ENCODE measurements at places on chromosomes 5 and 9. TPM values are rescaled to one million over a fixed set of nuclear protein-coding genes. Genes with fewer than 3 reads are reported as not detected.

DNA sequence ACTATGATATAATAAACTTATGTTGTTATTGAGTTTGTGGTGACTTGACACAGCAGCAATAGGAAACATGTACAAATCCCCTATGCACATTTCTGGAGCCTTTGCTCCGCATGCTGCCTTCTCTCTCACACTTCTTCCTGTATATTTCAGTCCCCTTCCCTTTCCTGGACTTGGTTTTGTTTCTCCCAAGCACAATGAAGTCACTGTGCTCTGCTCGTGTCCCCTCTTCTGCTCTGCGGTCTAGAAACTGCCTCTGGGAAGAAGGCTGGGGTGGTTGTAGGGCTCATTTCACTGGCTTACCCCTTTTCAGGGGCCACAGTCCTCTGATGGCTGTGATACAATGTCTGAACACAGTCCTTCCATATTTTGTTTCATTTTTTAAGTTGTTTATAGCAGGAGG lies 15.7 kb upstream of the FGD3 start:
- no peak overlapping the region for H3K4me3 ChIP-seq
- H3K27ac ChIP-seq = no peak overlapping the region
- H3K36me3 ChIP-seq = no peaks in the 10 kb centered on the region
- no peak for DNase-seq
- no peaks in the 10 kb centered on the region for H3K27me3 ChIP-seq

DNA sequence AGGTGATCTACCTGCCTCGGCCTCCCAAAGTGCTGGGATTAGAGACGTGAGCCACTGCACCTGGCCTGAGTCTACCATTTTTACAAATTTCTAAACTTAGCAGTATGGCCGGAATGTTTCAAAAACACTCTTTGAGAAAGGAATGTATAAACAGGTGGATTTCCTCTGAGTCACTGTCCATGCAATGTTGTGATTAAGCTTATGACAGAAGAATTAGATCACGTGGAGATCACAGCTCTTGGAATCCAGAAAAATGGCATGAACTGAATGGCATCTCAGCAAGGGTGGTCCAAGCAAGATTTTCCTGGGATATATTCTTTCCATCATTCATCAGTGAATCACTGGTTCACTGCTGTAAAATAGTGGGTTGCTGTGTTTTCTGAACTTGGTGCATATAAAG lies 865.0 kb downstream of the PTPRD start:
- H3K4me1 ChIP-seq = peaks cover 42% of the 10 kb centered on the region
- H3K27me3 ChIP-seq = no peaks in the 10 kb centered on the region

DNA sequence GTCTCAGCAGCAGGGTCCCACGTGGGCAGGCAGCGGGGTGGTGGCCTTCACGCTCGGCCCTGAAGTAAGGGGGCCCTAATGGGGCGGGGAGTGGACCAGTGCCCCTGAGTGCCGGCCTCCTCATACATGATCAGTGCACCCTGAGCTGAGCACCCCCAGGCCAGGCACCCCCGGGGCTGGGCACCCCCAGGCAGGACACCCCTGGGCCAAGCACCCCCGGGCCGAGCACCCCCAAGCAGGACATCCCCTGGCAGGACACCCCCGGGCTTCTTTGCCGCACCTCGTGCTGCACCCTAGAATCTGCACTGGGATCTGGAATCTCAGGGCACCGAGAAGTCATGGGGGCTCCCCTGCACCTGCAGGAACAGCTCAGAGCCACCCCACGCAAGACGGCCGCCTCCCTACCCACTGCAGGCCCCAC lies 51.4 kb downstream of the EXD3 start:
- DNase-seq = no peak
- no peak overlapping the region for H3K27ac ChIP-seq
- H3K4me3 ChIP-seq = no peak overlapping the region
- no peaks in the 10 kb centered on the region for H3K36me3 ChIP-seq

- H3K27me3 ChIP-seq = no peaks in the 10 kb centered on the region
- no peaks in the 10 kb centered on the region for H3K36me3 ChIP-seq
- no peaks in the 10 kb centered on the region for H3K4me1 ChIP-seq
- DNase-seq = no peak
- H3K27ac ChIP-seq = no peak overlapping the region
Measured at GRCh38 chr5:180613814-180614188, 22.5 kb upstream of the SCGB3A1 start.

- H3K36me3 ChIP-seq = peaks cover 17% of the 10 kb centered on the region
- no peaks in the 10 kb centered on the region for H3K27me3 ChIP-seq
- H3K27ac ChIP-seq = no peak overlapping the region
- no peak for DNase-seq
- peaks cover 41% of the 10 kb centered on the region for H3K4me1 ChIP-seq
Measured at GRCh38 chr9:137042751-137043727, 2.9 kb downstream of the NPDC1 start.

CCL28 gene
- total RNA-seq = 0.95 TPM

FRMD3 gene
- 6.1 TPM for total RNA-seq

OR13C8 gene
- not detected for total RNA-seq

MOB3B gene
- total RNA-seq = not detected
